ENCODE measurements at places on chromosomes 5 and 9.

- no peak for DNase-seq
Observed at GRCh38 chr5:32709750-32710549, 1.2 kb upstream of the NPR3 start.

DNA sequence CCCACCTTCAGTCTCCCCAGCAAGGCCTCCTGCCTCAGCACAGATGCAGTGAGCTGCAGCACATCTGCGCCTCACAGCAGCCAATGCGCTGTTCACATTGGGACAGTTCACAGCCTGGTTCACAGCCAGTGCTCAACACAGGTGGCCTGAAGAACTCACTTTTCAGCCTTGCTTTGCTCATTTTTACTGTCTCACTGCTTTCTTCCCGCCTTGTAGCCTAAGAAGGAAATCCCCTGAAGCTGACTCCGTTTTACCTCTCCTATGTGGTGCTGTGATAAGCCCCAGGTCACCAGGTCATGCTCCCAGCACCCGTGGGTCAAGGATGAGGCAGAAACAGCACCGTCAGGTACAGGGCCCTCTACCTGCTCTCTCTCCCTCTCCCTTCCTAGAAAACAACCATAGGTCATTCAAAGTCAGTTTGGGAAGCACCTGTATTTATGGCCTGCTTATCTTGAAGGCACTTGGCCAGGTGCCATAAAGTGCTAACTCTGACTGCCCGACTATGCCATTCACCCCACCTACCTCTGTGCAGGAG lies 1.1 kb downstream of the GCNT4 start:
- no peak for DNase-seq

- no peak for DNase-seq
Observed at GRCh38 chr5:74631081-74631953, 9.2 kb downstream of the ENC1 start.

GRCh38 chr9:7316166-7316795 lies 483.3 kb downstream of the DMAC1 start:
- DNase-seq, result no peak

GRCh38 chr9:36911601-36912412 lies 122.3 kb downstream of the PAX5 start:
- DNase-seq, result peak; percentile 53

- peak; percentile 96 for DNase-seq
Observed at GRCh38 chr9:136764301-136764891, at the start of gene LCN15. Gene LCN15, minus strand, starts transcription at chr9:136764518. Its CDS starts 30 bp downstream, at chr9:136764488.

GRCh38 chr9:78562021-78562420 lies 265.1 kb downstream of the PSAT1 start:
- DNase-seq, result no peak

DNA sequence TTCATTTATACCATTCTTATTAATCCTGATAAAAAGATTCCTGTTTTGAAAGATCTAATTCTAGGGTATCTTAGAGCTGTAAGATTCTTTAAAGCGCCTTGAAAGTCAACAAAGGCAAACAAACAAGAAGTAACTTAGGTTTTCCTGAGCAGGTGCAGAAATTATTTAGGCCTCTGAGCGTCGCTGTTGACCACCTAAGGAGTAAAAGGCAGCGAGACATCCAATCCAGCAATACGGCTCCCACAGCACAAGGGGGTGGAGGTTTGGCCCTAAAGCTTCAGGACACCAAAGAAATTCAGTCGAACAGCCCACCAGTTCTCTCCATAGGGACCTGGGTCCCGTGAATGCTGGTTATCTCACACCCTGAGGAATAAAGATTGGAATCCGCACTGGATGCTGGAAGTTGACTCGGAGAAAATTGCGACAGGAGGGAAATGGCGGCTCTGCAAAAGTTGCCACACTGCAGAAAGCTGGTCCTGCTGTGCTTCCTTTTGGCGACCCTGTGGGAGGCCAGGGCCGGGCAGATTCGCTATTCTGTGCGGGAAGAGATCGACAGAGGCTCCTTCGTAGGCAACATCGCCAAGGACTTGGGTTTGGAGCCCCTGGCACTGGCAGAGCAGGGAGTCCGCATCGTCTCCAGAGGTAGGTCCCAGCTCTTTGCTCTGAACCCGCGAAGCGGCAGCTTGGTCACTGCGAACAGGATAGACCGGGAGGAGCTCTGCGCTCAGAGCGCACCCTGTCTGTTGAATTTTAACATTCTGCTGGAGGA lies at the start of gene PCDHGA2:
Gene PCDHGA2, plus strand, starts transcription at position 223 of the 769 bp plus-strand sequence.
- no peak for DNase-seq

DNA sequence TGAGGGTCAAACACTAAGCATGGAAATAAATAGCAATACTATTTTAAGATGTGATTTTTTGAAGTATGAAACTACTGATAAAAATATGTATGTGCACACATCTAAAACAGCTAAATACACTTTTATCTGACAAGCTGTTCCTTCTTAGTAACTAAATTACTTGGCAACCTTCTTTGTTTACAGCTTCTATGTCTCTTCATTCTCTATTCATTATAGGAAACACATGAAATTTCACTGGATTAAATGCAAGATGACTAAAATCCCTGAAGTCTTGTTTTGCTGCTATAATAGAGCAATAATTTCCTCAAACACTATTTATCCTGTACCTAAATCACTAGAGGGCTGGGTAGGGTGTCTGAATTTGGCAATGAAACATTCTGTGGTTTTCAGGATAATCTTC lies 11.7 kb downstream of the RICTOR start:
- DNase-seq, result no peak

GRCh38 chr5:81305785-81306184 lies 4.4 kb downstream of the ZCCHC9 start:
- no peak for DNase-seq

DNA sequence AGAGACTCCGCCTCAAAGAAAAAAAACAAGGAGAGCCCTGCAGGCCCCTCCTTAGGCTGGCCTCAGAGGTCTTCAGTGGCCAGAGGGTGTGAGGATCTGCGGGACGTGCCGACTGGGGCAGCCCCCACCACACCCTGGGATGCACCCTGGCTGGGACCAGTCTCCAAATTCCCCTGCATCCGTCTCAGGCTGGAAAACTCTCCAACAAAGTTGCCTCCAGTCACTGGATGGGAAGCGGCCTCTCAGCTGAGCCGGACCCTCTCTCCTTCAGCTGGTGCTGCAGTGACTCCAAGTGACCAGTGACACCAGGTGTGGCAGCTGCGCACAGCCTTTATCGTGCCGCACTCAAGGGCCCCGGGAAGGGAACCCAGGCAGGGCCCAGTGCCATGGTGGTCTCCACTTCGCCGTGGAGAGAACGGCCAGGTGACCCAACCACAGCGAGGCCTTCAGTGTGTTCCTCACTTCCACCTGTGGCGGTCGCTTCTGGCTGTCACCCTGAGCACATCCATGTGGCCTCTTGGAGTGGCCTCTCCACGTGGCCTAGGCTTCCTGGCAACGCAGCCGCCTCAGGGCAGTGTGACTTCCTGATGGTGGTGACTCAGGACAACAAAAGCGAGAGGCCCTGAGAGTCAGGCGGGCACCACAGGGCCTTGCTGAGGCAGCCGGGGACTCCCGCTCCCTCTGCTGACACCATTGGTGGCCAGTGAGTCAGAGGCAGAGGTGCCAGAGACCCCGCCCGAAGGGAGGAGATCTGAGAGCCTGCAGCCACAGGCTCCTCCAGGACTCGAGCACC lies 19.3 kb upstream of the CAMSAP1 start:
- DNase-seq, result no peak

DNA sequence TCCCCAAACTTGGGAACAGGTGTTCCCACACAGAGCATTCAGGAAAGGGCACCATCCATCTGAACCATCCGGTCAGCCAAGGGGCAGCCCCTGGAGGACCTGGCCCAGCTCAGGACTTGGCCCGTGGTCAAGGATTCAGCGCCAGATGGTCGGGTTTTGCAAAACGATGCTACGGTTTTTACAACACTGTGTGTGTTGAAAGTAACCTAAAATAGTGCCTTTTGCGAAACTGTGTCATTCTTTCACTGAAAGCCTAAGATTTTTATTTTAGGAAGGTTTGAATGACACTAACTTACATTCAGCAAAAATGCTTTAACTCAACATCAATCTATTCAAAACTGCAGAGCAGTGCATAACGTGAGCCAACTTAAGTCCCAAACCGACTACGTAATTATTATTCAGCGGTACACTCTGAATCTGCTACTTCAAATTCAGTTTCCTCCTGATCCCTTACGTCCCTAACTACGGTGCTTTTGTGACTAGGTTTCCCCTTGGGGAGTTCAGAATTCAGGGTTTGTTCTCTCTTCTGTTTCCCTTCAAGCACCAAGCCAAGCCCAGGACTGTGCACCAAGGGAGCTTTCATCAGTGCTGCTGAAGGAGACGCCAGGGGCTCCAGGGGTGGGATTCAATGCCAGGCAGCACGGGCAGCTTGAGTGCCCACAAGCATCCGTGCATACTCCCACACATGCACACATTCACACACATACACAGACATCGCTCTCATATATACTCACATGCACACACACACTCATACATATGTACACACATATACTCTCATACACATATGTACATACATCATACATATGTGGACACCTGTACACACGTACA lies 25.8 kb downstream of the LPCAT1 start:
- no peak for DNase-seq

- no peak for DNase-seq
Observed at GRCh38 chr9:110220809-110221208, 12.8 kb upstream of the C9orf152 start.

GRCh38 chr5:74521401-74521800 lies 119.1 kb downstream of the ENC1 start:
- no peak for DNase-seq

DNA sequence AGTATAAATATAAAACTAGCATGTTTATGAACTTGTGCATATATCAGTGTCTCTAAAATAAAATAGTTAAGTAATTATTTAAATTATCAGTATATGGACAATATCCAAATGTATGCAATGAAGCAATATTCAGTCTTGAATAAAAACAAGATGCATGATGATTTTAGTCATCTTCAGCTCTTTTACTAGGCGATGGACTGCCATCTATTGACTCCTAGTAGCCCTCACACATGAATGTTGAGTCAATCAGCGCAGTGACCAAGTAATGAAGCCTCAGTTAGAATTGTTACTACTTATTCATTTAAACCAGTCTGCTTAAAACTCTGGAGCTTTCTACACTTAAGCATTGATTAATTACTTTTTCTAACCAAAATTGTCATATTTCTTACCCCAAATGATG lies 92.9 kb upstream of the GRHPR start:
- DNase-seq, result peak; percentile 28

DNA sequence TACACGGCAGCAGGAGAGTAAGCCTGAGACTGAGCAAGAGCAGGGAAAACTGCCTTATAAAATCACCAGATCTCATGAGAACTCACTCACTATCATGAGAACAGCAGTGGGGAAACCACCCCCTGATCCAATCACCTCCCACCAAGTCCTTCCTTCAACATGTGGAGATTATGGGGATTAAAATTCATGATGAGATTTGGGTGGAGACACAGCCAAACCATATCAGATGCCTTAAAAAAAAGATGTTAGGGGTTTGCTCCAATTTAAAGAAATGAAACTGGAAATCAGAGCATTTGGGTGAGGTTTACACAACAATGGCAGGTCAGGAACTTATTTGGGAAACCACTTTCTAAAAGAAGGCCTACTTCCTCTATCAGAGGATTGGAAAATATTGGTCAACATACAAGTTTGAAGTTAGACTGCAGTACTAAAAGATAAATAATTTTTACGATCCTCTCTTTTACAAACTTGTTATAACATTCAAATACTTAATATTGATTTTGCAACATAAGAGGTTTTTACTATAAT lies 105.1 kb downstream of the FBN2 start:
- DNase-seq, result no peak

- no peak for DNase-seq
Observed at GRCh38 chr9:134898319-134898718, 17.7 kb downstream of the FCN2 start.

DNA sequence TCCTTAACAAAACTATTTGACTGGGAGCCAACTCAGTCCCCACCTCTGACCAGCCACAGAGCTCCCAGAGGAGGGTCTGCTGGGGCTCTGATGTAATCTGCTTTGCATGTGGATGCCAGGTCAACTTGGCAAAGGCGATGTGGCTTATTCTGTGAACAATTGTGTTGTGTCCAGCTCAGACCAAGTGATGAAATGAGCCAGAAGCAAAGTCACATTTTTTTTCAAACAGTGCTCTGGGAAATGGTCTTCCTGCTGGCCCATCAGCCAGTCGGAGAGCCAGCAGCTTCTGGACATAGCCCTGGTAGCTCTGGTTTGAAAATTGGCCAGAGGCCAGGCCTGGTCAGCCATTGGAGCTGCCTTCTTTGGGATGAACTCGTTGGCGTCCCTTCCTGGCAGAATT lies 86.5 kb downstream of the ANGPTL2 start:
- no peak for DNase-seq

DNA sequence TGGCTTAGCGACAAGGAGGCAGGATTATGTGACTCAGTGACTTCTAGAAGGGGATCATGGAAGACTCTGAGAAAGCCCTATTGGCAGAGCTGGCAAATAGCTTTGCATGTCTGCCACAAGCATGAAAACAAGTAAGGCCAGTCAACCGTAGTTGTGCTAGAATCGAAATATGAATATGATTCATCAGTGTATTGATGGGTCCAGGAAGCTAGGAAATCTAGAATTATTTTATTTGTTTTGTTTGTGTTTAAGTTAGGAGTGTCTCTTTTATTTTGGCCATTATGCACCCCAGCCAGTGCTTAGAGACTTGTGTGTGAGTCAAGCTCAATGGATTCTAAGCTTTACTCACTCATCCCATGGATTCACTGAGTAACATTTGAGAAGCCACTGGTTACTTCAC lies 3.8 kb upstream of the ITGA2 start:
- DNase-seq, result no peak

DNA sequence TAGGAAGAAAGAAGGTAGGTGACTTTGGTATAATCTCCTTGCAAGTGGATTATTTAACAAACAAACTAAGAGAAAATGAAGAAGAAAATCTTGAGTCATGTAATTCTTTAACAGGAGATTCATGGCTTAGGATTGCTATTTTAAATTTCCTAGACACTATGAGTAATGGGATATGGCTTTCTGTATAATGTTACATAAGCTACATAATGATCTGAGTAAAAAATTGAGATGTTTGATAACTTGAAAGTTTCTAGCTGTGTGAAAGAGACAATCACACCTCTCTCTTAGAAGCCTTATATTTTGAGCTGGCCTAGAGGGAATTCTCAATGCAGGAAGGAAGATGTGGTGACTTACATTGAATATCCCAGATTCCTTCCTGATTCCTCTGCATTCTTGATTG lies 92.5 kb downstream of the CDH9 start:
- DNase-seq, result no peak
